ENCODE measurements at places on chromosomes 4 and X. TPM values are rescaled to one million over a fixed set of nuclear protein-coding genes. Genes with fewer than 3 reads are reported as not detected.

DNA sequence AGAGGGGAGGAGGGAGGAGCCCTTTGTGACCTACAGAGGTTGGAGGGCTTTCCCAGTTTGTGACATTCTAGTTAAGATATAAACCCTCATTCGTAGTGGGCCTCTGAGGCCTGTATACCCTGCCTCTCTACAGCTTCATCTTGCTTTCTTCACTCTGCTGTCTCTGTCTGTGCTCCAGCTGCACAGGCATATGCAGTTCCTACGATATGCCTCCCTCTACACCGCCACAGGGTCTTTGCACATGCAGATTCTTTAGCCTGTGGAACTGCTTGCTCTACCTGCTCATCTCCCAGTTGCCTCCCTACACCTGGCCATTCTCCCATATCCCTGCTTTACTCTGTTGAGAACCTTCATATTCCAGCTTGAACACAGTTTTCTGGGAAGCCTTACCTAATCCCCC is 38.1 kb downstream of the SLIT2 start:
- H3K36me3 ChIP-seq = no peaks in the 10 kb centered on the region
- no peaks in the 10 kb centered on the region for H3K4me1 ChIP-seq
- no peaks in the 10 kb centered on the region for H3K27me3 ChIP-seq
- no peak overlapping the region for H3K27ac ChIP-seq

Gene CXCL10
- total RNA-seq = not detected

Gene MSX1
- total RNA-seq = not detected

- no peaks in the 10 kb centered on the region for H3K36me3 ChIP-seq
- no peak for DNase-seq
- H3K4me1 ChIP-seq = no peaks in the 10 kb centered on the region
- H3K27me3 ChIP-seq = no peaks in the 10 kb centered on the region
- H3K4me3 ChIP-seq = no peak overlapping the region
Measured at GRCh38 chr4:184568770-184569169, 80.5 kb downstream of the CASP3 start.

Measured in T-helper 17 cell (primary cell).